ENCODE measurements at places on chromosomes 1 and 21.

DNA sequence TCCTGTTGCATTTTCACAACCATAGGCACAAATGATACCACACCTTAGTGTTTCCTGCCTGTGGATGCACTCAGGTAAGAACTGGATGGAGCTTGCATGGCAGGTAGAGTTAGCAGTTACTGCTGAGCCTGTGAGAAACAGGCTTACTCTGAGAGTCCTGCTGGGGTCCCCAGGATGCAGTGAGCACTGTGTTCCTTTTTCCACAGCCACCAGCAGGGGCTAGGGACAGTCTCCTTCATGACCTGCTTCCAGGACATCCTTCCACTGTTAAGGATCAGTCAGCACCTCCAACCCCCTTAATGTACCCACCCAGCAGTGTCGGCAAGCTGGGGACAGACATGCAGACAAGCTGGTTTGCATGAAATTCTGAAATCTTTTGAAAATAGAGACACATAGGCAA lies 16.3 kb downstream of the CAPN8 start:
- no peak for DNase-seq

DNA sequence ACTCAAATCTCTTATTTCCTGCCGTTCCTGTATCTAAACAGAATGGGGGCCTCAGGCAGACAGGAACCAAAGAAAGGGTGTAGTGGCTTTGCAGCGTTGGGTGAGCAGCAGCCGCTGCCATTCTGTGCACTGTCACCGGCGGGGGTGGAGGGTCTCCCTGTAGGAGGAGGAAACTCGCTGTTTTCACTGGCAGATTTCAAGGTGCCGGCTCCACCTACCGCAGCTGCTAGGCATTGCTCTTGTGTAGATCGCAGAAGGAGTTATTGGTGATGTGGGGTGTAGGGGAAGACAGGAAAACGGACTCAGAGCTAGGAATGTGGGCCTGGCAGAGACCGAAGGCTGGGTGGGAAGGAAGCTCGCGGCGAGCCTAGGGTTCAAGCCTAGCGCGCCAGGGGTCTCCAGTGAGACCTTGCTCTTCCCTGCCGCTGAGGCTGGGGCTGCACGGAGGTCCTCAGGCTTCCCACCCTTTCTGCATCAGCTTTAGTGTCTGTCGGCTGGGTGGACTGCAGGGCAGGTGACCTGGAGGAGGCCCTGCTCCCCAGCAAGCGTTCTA lies 20.8 kb downstream of the ATP5PO start:
- DNase-seq, result peak; percentile 68

DNA sequence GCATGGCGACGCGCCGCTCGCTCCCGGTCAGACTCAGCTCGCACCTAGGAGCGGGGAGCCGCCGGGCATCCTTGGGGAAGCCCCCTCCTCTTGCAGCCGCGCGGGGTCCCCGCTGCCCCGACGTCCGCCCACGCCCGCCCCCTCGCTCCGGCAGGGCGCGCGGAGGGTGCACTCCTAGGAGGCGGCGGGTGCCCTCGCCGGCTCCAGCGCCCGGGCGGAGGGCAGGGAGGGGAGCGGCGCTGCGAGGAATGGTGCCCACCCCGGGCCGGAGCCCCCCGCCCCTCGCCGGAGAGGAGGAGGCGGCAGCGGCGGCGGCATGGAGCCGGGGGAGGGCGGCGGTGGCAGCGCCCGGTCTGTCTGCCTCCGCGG lies 488 bp downstream of the FAM78B start:
- DNase-seq, result no peak

- no peak for DNase-seq
These were observed at the start of gene PRDM16 for GRCh38 chr1:3068564-3069431. Gene PRDM16 (plus strand): TSS chr1:3069203. CDS start chr1:3069260, 57 bp downstream.

DNA sequence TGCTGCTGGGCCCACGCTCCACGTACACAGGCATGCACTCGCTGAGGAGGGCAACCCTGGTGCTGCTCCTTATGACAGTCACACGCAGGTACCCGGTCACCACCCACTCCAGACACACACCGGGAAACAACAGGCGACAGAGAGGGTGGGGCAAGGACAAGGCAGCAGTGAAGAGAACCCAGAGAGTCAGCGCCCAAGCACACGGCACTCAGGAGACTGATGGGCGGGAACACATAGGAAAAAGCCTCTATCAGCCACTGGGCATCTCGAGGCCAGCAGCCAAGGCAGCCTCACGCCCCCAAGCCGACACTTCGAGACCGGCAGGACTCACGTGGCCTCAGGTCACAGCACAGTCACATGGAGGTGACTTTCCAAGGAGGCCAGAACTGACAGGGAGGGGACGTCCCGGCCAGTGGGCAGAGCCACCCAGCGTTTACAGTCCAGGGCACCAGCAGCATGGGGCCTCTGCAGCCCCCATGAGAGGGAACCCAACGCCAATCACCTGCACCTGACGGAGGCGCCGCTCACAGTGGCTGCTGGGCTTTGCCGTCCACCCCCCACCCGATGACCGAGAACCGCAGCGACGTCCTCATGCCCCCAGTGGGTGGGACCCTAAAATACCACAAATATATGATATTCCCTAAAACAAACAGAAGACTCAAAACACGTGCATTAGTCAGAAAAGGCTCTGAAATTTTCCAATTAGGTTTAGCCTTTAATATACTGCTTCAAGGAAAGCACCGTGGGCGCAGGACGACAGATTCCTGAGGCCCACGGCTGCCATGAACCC lies 19.7 kb downstream of the PTTG1IP start:
- no peak for DNase-seq

- DNase-seq, result no peak
These were observed 38.8 kb downstream of the CITED4 start for GRCh38 chr1:40823345-40823744.

DNA sequence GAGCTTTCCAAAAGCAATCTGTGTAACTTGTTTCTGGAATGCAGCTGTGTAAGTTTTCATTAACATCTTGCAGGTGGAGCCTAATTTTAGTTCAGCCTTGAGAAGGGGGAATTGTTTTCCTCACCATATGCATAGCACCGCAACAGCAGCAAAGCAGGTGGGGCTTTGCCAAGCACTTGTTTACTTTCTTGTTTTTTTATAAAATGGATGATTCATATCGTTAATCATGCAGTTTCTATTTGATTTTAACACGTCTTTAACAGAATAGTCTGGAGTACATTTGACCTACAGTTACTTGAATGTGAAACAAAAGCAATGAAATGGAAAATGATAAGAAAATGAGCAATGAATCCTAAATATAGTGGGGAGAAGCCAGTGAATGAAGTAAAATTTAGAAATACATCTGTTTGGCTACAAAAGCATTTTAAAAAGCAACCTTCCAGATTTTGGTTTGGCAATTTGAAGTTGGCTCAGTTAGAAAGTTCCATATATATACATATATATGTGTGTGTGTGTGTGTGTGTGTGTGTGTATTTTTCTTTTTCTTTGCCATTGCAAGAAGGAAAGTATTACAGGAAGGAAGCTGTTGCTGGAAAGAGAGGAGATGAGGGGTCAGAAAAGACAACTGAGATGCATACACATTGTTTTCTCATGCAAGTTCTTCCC lies 119.0 kb upstream of the ADGRL2 start:
- no peak for DNase-seq

- no peak for DNase-seq
These were observed 157.5 kb downstream of the BRINP2 start for GRCh38 chr1:177328251-177328650.

- DNase-seq, result no peak
These were observed 16.4 kb downstream of the FABP3 start for GRCh38 chr1:31356427-31356826.

- peak; percentile 92 for DNase-seq
These were observed 4.4 kb downstream of the ENTREP3 start for GRCh38 chr1:155250633-155251449.

- DNase-seq, result no peak
These were observed 106.5 kb upstream of the SLC2A1 start for GRCh38 chr1:43065191-43065590.

DNA sequence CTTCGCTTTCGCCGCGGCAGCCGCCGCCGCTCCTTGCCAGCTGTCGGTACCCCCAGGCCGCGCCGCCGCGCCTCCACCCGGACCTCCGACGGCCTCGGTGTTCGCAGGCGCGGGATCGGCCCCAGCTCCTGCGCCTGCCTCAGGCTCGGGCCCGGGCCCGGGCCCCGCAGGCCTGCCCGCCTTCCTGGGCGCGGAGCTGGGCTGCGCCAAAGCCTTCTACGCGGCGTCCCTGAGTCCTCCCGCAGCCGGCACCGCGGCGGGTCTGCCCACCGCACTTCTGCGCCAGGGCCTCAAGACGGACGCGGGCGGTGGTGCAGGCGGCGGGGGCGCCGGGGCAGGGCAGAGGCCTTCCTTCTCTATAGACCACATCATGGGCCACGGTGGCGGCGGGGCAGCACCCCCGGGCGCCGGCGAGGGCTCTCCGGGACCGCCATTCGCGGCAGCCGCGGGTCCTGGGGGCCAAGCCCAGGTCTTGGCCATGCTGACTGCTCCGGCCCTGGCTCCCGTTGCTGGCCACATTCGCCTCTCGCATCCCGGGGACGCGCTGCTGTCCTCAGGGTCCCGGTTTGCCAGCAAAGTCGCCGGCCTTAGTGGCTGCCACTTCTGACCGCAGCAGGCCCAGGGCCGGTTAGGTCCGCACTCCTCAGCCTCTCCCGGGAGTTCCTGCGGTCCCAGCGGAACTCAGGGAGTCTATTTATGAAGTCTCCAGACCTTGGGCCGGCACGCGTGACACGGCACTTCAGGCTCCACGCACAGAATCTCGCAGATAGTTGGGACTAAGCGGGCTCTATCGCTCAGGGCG lies 1.4 kb downstream of the FOXD2 start:
- DNase-seq, result no peak

- DNase-seq, result no peak
These were observed 2162.0 kb downstream of the MRPL39 start for GRCh38 chr21:23445307-23445706.

- no peak for DNase-seq
These were observed 1.2 kb downstream of the SPRR2B start for GRCh38 chr1:153070243-153070642.

DNA sequence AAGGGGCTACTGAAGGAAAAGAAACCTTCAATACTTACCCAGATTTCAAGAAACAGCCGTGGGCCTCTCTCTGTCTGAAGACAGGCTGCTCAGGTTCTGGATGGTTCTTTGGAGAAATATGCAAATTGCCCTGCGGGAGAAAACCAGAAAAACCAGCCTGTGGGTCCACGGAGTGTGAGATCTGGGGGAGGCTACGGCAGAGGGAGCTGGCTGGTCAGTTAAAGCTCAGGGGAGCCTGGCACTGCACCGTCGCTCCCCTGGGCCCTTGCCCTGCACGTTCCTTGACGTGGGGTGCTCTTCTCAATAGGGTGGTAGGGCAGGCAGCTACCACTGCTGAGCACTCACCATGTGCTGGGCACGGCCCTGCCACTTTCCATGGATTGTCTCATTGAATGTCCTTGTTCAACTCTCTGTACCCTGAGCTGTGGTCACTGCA lies 12.7 kb downstream of the TMCO4 start:
- no peak for DNase-seq

DNA sequence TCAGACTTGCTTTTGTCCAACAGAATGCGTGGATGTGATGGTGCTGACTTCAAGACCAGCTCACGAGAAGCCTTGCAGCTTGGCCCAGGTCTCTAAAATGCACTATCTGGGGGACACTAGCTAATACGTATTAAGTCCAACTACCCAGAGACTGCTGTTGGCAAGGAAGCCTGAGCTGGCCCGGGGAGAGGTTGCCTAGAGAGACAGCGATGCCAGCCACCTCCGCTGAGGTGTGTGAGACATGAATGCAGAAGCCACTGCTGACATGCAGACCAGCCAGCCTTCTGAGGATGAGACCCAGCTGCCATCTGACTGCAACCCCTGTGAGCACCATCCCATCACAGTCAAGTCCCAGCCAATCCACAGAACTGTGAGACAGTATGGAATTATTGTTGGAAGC lies 32.5 kb downstream of the THAP3 start:
- DNase-seq, result no peak

DNA sequence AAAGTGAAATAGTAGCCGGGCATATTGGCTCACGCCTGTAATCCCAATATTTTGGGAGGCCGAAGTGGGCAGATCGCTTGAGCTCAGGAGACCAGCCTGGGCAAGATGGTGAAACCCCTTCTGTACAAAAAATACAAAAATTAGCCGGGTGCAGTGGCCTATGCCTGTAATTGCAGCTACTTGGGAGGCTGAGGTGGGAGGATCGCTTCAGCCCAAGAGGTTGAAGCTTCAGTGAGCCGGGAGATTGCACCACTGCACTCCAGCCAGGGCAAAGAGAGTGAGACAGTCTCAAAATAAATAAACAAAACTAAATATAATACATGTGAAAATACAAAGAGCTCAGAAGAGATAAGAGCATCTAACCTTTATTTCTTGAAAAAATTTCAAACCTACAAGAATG lies 2.3 kb upstream of the MSTO1 start:
- no peak for DNase-seq

DNA sequence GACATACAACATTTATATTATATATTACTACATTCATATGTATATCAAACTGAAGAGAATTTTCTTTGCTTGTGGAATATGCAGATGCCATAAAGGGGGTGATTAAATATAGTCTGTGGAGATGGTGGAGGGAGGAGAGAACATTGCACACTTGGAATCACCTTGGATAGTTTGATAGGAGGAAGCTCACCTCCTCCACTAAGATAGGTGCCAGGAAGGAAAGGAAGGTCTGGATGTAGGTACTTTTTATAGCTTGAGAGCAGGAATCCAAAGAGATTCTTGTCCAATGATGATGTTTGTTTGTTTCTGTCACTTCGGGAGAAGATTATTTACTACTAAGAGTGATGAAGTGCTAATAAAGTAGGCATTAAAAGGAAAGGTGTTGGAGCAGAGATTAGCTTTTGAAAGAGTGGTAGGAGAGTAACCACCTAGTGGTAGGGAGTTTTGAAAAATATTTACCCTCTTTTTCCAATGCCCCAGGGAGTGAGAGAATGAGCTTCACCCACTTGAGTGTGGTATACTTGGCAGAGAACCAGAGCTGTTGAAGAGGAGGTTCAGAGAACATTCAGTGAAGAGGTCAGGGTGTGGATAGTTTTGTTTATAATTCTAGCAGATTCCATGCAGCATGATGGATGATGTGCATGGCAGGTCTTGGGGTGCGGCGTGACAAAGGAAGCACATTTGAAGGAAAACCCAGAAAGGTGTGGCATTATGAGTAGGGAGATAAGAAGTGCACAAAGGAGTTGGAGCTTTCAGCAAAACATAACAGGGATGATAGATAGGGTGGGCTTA lies 145.0 kb downstream of the PATJ start:
- no peak for DNase-seq

- DNase-seq, result peak; percentile 79
These were observed 22.2 kb upstream of the SPATA6 start for GRCh38 chr1:48493970-48494769.

- DNase-seq, result peak; percentile 63
These were observed 12.5 kb upstream of the SARS1 start for GRCh38 chr1:109201123-109201703.

DNA sequence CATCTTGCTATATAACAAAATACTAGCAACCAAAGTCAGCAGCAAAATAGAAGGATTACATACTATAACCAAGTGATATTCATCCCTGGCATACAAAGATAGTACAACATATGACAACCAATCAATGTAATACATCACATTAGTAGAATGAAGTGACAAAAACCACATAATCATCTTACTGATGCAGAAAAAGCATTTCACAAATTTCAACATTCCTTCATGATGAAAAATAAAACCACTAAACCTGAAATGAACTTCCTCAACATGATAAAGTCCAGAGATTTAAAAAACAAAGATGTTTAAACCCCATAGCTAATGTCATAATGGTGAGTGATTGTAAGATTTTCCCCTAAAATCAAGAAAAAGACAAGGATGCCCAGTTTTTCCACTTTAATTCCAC lies 18.6 kb downstream of the RO60 start:
- no peak for DNase-seq

GRCh38 chr1:183219616-183220009 lies 33.5 kb downstream of the LAMC2 start:
- no peak for DNase-seq

Data from midbrain (tissue), 1 donor.